Esophagus squamous epithelium (tissue), 5 donors: ENCODE measurements at places on chromosomes 5 and 9.

- no peak for DNase-seq
Measured at GRCh38 chr5:16666883-16667398, 50.1 kb upstream of the RETREG1 start.

GRCh38 chr5:179827680-179828079, 7.0 kb downstream of the SQSTM1 start:
- no peak for DNase-seq

- DNase-seq: no peak
Measured at GRCh38 chr9:129222819-129223218, 44.8 kb upstream of the IER5L start.

DNA sequence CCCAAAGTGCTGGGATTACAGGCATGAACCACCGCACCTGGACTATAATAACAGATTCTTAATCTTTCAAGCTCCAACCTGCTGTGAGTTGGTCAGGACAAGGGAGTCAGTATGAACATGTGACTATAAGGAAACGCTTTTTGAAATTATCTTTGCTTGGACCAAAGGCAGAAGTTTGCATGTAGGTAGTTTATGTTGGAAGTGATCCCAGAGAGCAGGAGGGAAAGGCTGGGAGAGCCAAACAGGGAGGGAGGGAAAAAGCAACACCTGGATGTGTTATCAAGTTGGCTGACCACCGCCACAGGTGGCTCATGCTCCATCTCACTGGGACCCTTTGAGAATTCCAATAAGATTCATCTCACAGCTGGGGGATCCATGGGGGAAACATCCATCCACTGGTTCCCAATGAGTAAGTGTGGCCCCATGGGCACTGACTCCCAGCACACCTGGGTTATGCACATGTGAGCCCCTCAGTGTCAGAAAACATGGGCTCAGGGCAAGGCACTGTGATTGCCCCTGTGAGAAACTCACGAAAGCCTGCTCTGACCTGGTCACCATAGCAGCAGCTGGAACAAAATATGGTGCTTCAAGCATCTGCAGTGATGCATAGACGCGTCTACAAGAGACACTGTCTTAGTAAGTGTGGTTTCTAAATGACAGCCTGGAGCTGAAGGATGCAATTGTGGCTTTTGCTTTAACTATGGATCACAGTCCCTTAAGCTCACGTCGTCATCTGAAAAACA, 62.1 kb downstream of the ARSB start:
- DNase-seq: no peak

- DNase-seq: no peak
Measured at GRCh38 chr5:96794757-96795156, 13.0 kb downstream of the ERAP1 start.

GRCh38 chr9:99213197-99213596, 8.5 kb downstream of the ALG2 start:
- no peak for DNase-seq

DNA sequence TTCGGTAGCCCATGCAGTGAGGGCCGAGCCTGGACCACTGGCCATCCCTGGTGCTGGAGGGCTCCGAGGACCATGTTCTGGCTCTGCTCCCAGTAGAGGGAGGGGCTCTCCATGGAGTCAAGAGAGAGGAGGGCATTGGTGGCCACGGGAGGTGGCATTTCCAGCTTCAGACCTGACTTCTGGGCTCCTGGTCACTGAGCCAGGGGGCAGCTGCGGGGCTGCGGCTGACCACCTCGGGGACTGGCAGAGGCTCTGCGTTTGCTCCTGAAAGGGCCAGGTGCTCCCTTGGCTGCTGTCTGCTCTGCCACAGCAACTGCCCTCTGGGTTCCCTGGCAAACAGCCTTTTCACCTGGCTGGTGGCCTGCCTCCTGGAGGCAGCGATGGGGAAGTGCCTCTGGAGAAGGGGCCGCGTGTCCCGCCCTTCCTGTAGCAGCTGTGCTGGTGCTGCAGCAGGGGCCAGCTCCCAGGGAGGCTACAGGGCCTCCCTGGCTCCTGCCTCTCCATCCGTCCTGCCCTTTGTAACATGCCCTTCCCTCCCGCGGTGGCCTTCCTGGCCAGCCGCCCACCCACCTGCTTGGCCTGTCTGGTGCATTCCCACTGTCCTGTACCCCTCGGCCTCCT, 144.6 kb downstream of the CACNA1B start:
- DNase-seq: no peak

- DNase-seq: no peak
Measured at GRCh38 chr5:60916646-60917045, 28.2 kb downstream of the ERCC8 start.

GRCh38 chr5:71748360-71748759, 29.3 kb downstream of the CARTPT start:
- DNase-seq: no peak

GRCh38 chr9:128687453-128687852, 1.6 kb upstream of the SET start:
- DNase-seq: no peak

- no peak for DNase-seq
Measured at GRCh38 chr5:140043508-140043872, 391 bp upstream of the NRG2 start.

DNA sequence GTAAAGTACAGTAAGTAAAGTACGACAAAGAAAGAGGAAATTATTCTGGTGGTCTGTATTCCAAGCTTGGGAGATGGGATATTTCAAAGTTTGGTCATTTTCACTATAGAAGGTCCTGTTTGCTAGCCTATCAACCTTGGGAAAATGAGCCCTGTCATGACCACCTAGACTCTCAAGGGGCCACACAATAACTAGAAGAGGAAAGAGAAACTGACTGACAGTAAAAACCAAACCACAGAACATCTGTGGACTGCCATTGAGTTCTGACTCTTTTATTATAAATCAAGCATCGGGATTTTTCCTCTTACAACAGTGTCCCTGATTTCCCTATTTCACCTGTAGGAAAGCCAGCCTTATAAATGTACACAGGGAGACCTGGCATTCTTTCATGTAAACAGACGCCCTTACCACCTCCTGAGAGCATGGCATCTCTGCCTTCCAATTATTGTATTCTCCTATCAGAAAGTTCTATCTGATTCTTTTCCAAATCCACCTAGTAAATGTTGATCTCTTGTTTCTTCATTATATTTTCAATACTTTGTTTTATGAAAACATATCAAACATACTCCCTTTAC, 80.0 kb downstream of the ZNF622 start:
- no peak for DNase-seq

DNA sequence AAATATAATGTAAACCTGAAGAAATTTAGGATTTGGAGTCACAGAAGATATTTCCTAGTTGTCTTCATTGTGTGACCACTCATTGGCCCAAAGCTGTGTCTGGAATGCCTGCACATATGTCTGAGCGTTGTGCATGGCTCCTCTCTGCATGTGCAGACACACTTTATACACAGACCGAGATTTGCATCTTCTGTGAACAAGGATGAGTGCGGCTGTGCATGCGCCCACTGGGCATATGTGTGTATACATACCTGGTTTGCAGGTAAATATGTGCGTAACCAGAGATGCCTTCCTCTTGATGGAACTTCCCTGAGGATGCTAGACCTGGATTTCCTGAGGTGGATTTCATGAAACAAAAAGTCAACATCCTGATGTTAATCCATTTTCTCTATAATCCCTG, 19.1 kb downstream of the PHF2 start:
- DNase-seq: no peak

DNA sequence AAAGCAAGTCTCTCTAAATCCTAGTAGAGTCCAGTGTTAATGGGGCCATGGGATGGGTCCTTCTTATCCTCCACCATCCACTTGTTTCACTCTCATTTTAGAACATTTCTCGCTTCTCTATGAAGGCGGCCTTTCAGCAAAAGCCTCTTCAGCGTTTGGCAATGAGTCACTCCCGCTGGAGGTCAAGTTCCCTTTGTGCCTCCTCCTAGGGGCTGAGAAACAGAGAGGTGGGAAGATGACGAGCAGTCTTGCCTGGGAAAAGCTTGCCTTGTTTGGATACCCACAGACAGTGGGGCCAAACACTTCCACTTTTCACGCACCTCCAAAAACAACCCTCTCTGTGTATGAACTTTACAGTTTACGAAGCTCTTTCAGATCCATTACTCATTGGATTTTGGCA, 168.8 kb downstream of the GABBR2 start:
- no peak for DNase-seq

DNA sequence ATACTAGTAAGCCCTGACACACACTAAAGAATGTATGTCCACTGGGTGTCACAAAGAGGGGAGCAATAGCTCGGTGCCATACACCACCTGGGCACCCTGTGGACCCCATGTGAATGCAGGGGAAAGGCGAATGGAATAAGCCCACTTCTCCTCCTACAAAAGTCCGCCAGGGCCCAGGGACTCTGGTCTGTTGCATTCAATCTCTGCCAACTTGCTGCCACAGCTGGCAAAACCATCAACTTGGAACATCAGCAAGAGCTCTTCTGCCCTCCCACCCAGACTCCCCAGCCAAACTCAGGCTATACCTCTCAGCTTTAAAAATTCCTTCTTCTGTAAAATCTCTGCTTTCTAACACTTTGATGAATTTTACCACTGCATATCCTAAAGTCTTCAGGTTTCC, 54.5 kb downstream of the PFDN1 start:
- no peak for DNase-seq

GRCh38 chr9:114496011-114496410, 9.3 kb downstream of the WHRN start:
- no peak for DNase-seq

DNA sequence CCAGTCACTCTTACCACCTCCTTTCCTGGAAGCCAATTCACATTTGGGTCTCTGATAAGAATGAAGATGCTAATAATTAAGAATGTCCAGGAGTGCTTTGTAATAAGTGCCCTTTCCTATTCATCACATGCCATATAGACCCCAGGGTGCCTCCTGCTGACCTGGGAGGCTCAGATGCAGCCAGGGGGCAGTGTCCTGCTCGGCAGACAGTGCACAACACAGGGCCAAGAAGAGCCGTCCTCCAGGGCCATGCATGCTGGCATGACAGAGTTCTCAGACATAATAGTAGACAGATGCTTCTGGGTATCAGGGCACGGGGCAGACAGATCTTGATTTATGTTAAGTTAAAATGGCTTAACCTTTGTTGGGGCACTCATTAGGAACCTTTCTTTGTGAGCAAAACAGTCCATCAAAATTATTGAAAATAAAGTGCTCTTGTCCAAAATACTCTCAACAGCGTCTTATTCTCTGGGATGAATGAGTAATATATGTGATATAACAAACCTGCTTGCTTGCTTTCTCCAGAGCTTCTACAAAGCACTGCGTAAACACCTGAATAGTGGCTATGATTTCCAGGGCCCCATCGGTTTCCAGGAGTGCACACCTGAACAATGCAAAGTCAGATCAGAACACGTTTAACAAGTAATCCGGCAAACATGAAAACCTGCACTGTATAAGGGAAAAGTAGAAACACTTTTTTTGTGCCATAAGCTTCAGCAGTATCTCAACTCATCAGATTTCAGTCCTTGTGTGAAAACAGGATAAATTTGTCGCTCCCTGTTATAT, 192.7 kb downstream of the FANCC start:
- no peak for DNase-seq

GRCh38 chr9:1320051-1320557, 269.9 kb downstream of the DMRT2 start:
- no peak for DNase-seq

- DNase-seq: no peak
Measured at GRCh38 chr9:20684875-20685696, 1.0 kb downstream of the FOCAD start.

DNA sequence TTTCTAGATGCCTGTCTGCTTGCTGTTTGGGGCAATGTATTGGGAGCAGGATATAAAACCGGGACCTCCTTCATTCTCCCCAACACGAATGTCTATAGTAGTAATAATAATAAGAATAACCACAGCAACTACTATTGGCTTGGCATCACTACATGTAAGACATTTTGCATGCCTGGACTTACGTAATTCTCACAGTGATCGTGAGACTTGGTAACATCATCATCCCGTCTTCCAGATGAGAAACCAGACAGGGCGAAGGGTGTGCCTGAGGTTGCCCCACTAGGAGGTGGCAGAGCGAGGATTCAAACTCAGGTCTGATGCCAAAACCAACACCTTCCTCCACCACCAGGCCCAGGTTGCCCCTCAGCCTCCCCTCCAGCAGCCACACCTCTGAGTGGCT, 185.1 kb downstream of the RGS3 start:
- DNase-seq: no peak

- no peak for DNase-seq
Measured at GRCh38 chr9:98107926-98108325, 11.1 kb downstream of the TRIM14 start.

GRCh38 chr9:73441890-73442818, 290.5 kb downstream of the ANXA1 start:
- DNase-seq: no peak

- DNase-seq: no peak
Measured at GRCh38 chr5:13632676-13633075, 311.8 kb downstream of the DNAH5 start.

- DNase-seq: no peak
Measured at GRCh38 chr9:130911254-130912049, 14.8 kb upstream of the QRFP start.

DNA sequence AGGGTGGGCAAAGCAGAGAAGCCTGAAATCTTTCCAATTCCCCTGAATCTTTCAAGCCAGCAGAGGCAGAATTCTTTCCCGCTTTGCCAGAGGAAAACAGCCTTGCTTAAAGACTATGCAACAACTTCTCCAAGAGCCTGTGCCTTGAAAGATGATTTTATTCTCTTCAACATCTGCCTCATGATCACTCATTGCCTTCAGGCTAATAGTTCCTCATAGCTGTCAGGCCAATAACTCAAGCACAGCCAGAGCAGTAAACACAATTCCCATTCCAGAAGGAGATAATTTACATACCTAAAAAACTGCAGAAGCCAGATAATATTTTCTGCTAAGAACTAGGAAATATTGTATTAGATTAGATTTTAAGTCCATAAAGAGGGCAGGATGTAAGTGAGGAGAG, 92.3 kb upstream of the PUM3 start:
- no peak for DNase-seq

DNA sequence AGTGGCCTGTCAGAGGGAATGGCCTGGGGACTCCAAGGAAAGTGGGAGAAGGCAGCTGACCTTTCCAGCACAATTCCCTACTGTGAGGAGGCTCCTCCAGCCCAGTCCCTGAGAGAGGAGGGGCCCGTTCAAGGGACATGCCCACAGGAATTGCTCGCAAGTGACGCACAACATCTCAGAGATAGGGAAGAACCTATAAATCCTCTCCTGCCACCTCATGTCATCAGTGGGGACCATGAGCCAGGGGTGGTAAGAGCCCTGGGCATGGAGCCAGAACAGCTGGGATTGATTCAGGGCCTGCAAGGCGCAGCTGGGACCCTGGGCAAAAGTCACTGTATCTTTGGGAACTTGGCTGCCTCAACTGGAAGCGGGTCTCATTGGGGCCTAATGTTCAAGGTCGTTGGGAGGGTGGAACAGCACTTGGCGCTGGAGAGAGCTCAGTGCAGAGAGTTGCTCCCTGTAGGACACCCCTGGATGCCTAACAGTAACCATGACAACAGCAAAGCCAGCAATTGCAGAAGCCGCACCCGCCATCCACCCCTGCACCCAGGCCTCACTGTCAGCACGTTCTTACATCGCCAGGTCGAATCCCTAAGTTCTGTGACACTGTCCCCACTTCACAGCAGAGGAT, 41.3 kb upstream of the ORM1 start:
- no peak for DNase-seq
